HepG2 (cell line): ENCODE measurements at places on chromosomes 7 and 10. TPM values are rescaled to one million over a fixed set of nuclear protein-coding genes. Genes with fewer than 3 reads are reported as not detected.
A peak's percentile ranks its signal among the peaks of the same experiment; 100 is the strongest.

Gene SLC26A5
- total RNA-seq, result 0.11 TPM in 1 of 2 replicates, not detected in the other

Gene TRDMT1
- total RNA-seq, result 3.0 and 6.1 TPM in 2 replicates

Gene HGF
- not detected in 2 replicates for total RNA-seq

Gene WEE2
- total RNA-seq, result not detected in 2 replicates

Gene POLR2J2
- total RNA-seq, result 0.22 and 1.6 TPM in 2 replicates

Gene PKD1L1
- not detected in 2 replicates for total RNA-seq

DNA sequence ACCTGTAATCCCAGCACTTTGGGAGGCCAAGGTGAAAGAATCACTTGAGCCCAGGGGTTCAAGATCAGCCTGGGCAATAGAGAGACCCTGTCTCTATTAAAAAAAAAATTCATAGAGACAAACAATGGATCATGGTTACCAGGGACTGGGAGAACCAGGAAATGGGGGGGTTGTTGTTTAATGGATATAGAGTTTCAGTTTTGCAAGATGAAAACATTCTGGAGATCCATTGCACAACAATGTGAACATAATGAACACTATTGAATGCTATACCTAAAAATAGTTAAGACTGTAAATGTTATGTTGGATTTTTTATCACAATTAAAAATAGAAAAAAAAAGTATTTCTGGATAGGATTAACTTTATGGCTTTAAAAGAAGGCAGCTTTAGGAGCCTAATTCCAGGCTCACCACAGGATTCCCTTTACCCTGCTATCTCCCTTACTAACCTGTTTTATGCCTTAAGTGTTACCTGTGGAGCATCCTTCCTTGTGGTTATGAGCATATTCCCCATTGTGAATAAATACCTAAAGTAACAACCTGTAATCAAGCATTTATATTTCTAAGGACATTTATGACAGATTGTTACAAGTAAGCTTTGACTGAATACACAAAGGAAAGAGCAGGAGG lies 45.1 kb upstream of the SGCE start:
- peak; percentile 76 for DNase-seq

- no peak for DNase-seq
These were observed 17.9 kb downstream of the EBF3 start for GRCh38 chr10:129945941-129946760.

GRCh38 chr7:70361821-70362220 lies 763.5 kb downstream of the AUTS2 start:
- no peak for DNase-seq

GRCh38 chr10:92681306-92681834 lies 8.4 kb upstream of the HHEX start:
- DNase-seq, result no peak

GRCh38 chr10:59891936-59892335 lies 14.4 kb downstream of the CCDC6 start:
- DNase-seq, result no peak

DNA sequence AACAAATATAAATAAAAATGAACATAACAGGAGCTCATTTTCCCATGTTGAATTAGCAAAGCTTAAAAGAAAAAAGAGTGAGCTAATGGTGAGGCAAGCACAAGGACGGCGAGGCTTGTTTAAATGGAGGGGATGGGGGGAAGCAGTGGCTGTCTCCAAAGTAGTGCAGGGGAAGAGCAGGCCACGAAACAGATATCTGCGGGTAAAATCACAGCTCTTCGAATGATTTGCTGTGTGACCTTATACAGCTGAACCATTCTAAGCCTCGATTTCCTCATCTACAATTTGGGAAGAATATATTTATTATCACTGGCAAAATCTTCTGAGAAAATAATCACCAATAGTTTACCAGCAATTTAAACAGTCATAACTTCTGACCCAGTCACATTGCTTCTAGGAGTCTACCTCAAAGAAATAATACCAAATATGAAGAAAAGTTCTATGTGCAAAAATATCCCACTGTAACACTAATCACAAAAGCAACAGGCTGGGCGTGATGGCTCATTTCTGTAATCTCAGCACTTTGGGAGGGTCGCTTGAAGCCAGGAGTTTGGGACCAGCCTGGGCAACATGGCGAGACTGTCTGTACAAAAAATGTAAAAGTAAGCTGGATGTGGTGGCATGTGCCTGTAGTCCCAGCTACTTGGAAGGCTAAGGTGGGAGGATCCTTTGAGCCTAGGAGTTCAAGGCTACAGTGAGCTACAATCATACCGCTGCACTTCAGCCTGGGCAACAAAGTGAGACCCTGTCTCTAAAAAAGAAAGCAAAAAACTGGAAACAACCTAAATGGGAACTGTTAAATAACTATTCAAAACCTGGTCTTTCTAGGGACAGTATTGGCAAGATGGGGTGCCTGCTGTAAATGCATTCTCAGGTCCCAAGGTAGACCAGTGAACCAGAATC lies 63.1 kb upstream of the ASAH2 start:
- no peak for DNase-seq

DNA sequence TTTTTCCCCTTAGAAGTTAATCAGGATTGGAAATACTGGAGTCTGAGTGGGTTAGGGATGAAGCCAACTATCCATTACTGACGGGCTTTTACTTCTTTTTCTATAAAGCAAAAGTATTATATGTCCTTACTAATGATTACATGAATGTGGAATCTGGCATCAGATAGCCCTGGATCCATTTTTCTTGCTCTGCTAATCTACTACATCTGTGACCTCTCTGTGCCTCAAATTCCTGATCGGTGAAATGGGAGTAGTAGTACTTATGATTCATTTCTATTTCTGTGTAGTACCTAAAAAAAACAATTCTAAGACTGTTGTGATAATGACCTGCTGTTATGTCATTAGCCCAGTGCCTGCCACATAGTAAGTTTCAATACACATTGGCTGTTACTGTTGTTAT lies 621.6 kb downstream of the SORCS3 start:
- DNase-seq, result no peak

- no peak for DNase-seq
These were observed 30.6 kb downstream of the HYCC1 start for GRCh38 chr7:22983257-22983855.

DNA sequence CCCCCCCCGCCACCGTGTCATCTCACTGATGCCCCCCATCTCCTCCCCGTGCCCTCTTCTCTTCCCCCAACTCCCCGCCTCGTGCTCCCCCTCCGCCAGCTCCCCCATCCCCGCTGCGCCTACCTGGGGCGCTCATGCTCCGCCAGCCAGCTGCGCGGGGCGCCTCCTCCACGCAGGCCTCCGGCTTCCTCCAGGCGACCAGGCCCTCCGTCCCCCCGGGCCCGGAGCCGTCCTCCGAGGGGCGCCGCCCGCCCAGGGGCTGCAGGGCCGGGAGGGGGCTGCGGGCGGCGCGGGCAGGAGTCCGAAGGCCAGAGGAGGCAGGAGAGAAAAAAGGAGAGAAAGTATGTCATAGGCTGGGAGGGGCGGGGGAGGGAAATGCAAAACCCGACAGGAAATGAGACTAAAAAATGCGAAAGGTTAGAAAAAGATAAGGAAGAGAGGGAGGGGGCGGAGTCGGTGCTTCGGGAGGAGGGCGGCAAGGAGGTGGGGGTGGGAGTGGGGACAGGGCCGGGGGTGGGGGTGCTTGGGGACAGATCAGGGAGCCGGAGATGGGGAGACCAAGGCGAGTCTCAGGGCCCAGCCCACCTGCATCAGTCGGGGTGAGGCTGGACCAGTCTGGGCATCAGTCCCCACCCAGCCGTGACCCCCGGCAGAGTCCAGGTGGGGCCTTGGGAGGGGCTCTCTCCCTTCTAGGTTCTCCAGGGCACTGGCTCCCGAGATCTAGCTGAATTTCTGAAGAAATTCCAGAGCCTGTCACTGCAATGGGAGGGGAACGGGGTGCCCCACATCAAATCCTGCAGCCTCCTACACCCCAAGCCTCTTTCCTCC lies at the start of gene CARD11:
TSS of gene CARD11 (minus strand) at position 324 of the 828 bp plus-strand sequence. CDS start 85,361 bp downstream, outside the sequence.
- DNase-seq, result no peak

DNA sequence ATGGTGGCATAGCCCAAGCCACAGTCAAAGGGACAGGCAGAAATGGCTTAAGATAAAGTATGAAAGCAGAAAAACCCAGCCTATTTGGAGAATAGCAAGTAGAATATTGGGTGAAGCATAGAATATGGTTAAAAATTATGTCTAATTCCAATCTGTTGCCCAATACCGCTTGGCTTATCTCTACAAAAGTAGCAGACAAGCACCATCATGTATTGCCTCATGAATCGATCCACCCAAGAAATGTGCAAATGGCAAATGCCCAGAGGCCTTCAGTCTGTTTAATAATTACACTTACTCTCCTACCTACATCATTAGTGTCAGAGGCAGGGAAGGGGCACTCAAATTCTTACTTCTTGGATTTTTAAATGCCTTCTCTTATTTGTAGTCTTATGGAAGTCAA lies 130.9 kb upstream of the ADAM12 start:
- DNase-seq, result no peak

DNA sequence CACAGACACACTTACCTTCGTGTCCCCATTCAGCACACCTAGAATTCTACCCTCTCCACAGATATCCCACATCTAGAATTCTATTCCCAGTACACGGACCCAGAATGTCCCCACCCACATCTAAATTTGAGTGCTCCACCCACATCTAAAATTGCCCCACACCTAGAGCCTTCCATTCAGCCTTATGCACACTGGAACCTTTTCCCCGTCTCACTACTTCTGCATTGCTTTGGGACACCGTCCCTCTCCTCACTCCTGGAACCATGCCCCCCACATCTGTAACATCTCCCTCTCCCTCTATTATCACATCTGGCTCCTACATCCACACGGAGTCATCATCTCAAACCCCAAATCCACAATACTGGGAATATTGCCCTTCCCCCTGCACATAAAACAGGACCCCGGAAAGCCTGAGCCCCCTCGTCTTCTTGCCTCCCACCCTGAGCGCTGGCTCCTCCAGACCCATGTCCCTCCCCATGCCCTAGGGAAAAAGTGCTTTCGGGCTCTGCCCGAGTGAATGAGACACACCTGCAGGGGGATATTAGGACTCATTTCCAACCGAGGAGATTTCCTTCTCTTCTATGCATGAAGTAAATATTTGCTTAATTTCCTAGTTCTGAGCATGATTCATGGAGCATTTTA lies 125.8 kb upstream of the UNC5B start:
- no peak for DNase-seq

DNA sequence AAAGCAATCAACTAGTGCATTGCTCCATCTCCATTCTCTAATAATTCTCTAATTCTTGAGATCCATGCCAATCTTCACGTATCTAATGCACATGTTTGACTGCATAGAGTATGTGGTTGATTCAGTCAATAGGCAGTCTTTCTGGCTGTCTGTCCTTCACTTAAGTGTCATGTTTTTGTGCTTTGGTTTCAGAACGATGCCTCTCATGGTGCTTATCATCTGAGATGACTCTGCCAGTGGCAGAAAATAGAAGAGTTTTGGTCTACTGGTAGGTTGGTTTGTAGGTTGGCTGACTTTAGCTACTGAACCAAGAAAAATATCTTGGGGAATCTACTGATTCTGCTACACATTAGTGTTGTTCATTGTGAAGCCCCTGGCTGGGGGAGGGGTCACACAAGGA lies 364.2 kb downstream of the SFMBT2 start:
- DNase-seq, result no peak

DNA sequence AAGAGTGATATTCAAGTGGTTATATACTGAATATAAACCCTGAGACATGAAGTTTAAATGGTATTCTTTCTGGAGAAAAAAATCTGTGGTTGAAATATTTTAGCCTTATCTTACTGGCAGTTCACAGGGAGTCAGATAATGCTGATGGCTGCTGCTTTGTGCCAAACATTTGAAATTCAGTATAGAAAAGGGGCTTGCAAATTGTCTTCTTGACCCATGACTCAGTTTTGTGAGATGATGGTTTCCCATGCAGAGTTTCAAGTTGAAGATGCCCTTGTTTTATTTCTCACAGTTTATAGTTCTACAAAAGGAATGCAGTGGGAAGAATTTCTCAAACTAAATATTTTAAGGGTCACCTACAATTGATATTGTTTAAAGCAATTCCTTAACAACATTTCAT lies 251.1 kb upstream of the MEOX2 start:
- no peak for DNase-seq

DNA sequence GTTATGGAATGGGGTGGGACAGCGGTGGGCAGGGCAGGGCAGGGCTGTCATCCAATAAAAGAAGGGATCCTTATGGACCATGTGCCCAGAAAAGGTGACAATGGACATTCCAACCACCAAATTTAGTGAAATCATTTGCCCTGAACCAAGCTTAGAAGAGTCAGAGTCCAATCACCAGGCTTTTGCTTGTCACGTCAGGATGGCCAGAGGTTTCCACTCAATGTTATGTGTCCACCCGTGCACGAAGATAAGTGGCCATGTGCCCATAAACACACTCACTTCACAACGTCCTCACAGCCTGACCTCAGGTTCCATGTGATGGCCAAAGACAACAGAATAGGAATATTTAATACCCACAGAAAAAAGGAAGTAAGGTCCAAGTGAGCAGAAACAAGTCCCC lies 36.6 kb upstream of the PLPP4 start:
- no peak for DNase-seq

DNA sequence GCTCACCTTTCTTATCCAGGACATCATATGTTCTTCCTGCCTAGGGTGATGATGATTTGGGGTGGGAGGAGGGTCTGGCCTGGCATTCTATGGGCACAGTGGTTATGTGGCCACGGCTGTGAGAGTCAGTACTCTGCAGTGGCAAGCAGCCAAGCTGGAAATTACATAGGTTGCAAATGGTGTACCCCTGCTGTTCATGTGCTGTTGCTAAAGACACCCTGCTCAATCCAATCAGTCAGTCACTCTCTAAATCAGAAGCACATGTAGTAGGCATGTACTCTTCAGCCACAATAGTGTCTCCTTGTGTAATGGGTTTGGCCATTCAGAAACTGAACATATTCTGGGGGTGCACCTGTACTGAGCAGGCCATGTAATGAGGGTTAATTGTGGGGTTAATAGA lies 449.1 kb upstream of the ANKRD30A start:
- DNase-seq, result no peak
